ENCODE measurements at places on chromosomes 4 and X.

- DNase-seq: no peak
These were observed 88.3 kb upstream of the DDIT4L start for GRCh38 chr4:100278567-100278966.

- DNase-seq: no peak
These were observed 9.5 kb upstream of the NOX1 start for GRCh38 chrX:100883654-100884053.

- no peak for DNase-seq
These were observed 264.8 kb downstream of the CAMK2D start for GRCh38 chr4:113496698-113497097.

- DNase-seq: no peak
These were observed 914.6 kb downstream of the PCDH19 start for GRCh38 chrX:99495453-99495852.

DNA sequence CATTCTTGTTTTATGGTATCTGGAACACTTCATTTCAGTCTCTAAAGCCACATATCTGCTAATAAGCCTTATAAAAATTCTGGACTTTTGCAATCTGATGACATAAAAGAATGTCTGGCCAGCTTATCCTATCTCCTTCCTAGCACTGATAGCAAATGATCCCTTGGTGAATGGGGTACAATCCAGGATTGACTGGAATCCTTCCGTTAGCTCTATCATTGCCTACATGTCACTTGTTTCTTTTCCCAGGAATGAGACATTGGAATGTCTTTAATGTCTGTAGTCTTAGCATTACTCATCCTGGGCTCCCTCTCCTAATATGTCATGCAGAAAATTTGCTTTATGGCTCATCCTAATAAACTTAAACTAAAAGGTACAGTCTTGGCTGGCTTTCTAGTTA is 14.8 kb upstream of the PABPC4L start:
- no peak for DNase-seq

DNA sequence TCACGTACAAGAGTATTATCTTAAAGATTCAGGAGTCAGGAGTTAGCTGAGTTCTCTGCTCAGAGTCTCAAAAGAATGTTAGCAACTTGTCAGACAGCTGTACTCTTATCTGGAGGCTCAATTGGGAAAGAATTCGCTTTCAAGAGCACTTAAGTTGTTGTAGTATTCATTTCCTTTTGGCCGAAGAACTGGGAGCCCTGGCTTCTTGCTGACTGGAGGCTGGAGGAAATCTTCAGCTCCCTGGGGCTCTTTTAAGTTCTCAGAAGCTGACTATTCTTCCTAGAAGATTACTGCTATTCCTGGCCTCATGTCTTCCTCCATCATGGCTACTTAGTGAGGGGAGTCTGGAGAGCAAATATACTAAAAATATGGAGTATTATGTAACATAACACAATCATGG is 587.2 kb downstream of the EPHA5 start:
- no peak for DNase-seq

DNA sequence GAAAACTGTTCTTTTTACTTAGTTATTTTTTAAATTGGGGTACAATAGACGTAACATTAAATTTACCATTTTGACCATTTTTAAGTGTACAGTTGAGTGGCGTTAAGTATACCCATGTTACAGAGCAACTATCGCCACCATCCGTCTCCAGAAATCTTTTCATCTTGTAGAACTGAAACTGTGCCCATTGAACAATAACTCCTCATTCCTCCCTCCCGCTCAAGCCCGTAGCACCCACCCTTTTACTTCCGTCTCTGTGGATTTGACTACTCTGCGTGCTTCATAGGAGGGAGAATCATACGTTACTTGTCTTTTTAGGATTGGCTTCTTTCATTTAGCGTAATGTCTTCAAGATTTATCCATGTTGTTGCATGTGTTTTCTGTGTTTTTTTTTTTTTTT is 55.3 kb downstream of the TMEM131L start:
- no peak for DNase-seq

All from stimulated activated CD8-positive, alpha-beta memory T cell treated with anti-CD3 and anti-CD28 coated beads, Interleukin-15, amount 100 ng/mL, for 48 hours (primary cell).